GM12865 (cell line): ENCODE measurements at places on chromosomes 2 and 18.

DNA sequence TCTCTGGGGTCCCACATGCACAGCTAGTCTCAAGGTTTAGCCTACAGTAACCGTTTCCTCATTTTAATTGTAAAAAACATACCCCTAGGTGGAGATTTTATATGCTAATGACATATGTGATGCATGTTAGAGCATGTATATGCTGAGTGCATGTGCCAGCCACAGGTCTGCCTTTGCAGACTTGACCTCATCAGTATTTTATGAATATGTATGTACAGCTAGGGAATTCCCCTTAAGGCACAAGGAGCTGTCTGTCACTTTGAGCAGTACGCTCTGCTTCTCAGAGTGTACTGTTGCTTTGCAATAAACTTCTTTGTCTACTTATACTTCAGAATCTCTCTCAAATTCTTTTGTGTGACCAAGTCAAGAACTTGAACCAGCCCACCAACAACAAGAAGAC is 131.2 kb upstream of the ERBB4 start:
- no peak for DNase-seq

DNA sequence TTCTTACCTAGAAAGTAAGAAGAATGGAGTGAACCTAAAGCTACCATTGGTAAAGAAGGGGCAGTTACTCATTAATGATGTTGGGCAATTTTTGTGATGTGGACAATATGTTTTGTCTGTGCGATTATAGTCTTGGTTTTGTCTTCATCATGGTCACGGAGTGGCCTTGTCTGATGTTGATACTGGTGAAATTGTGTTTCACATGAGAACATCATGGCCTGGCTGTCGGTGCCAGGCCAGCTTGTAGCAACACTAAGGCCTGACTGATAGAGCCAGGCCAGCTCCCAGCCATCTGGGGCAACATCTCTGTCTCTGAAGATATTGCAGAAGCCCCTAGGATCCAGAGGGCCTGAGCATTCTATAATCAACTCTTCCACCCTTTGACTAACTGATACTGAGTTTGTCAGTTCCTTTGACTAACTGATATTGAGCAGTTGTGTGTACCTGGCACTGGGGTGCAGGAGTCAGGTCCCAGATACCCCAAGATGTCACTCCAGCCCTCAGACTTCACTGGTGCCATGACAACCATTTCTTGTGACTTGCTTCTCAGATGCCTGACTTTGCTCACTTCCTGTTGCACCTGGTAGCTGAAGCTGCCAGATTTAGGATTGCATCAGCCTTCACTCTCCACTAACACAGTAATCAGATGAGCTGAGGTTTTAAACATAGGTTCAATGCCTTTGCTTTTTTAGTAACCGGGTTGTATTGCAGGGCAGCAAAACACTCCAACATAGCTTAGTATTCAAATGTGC is 62.5 kb downstream of the RPIA start:
- peak; percentile 80 for DNase-seq

- no peak for DNase-seq
These were observed 99.0 kb downstream of the DGKD start for GRCh38 chr2:233453111-233453915.

DNA sequence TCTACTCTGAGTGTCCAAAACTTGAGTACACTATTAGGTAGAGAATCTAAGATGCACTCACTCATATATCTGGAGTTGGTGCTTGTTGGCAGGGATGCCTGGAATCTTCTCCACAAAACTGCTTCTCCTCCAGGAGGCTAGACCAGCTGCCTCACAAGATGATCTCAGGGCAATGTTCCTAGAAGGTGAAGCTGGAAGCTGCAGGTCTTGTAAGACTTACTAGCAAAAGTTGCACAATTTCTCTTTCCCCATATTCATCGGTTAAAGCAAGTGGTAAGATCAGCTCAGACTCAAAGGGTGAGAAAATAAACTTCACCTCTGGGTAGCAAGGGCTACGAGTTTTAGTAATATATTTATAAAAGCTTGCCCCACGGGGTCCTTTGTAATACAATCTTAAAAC is 454.4 kb upstream of the ACVR2A start:
- DNase-seq = no peak

- DNase-seq = no peak
These were observed 116.9 kb downstream of the METTL8 start for GRCh38 chr2:171316755-171317337.

DNA sequence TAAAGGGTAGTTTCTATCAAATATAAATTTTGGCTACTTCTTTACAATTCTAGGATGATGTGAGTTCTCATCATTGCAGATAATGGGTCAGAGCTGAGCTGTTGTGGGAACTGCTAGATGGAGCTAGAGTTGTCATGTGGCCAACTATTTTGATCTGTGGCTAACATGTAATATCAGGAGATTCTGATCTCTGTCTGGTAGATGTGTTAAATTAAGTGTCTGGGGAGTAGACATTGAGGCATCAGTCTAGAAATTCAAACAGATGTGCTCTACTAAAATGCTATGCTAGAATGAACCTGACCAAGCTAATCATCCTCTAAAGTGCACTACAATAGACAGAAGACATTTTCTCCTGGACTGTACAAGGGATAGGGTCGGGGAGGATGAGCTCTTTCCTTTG is 30.3 kb upstream of the DARS1 start:
- DNase-seq = no peak

- DNase-seq = no peak
These were observed 302.0 kb downstream of the PRKCE start for GRCh38 chr2:45953376-45954027.

DNA sequence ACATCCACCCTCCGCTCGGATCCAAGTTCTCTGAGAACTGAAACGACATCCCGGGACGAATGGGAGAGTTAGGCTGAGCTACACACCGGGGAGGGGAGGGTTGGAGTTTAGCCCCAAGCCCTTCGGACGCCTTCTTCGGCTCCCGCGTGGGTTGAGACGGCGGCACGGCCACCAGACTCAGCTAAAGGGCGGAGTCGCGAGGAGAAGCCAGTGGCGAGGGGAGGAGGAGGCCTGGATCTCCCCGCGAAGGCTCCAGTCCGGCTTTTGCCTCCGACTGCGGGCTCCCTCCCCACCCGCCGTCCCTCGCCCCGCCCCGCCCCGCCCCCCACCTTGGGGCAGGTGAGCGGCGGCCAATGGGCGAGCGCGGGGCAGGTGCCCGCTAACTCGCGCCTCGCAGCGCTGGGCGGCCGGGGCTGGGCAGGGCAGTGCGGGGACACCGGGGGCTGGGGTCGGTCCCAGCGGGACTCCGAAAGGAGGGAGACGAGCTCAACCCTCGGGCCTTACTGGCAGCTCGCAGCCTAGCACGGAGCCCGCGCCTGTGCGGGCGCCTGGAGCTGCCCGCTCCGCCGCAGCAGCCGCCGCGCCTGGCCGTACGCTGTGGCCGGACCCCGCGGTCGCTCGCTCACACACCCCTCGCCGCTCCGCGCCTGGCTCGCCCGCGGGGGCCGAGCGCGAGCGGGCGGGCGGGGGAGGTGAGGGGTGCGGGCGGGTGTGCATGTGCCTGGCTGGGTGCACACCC is at the start of gene EMX1:
Gene EMX1 (plus strand): TSS at position 382 of the 739 bp plus-strand sequence. CDS start 334 bp downstream, at position 716.
- peak; percentile 85 for DNase-seq

DNA sequence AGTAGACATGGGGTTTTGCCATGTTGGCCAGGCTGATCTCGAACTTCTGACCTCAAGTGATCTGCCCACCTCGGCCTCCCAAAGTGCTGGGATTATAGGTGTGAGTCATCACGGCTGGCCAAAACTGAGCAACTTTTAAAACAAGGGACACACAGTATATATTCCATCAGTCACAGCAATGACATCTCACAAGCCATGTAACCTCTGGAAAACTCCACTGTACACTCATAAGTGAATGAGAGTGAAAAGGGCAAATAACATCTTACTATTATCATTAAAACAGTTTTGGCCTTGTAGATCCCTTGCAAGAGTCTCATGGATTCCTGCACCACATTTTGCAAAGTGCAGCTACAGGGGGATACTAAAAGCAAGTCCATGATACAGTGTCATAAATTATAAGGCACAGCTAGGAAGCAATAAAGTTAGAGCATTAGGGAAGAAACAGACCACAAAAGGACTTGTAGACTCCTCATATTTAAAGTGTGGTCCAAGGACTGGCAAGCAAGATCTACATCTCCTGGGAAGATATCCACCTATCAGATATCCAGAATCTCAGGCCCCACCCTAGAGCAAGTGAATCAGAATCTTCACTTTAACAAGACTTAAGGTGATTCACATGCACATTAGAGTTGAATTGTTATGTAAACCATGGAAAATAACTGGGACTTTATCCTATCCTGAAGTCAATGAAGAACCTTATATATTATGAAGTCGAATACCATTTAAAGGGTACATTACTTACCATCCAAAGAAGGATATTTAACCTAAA is 5.7 kb downstream of the SMC6 start:
- no peak for DNase-seq

DNA sequence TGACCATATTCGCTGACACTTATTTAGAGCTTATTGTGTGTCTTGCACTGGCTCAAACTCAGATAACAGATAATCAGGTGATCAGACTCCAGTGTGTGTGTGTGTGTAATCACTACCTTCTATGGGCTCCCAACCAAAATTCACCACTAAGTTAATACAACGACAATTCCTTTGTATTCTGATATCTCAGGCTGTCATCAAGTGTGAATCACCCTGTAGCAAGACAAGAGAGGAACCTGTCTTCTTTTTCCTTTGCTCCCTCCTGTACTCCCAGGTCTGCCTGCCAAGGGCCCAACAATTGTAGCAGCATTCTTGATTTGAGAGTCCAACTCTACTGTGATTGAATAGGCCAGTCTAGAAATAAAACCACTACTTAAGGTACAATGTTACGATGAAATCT is 25.8 kb downstream of the ITGB6 start:
- DNase-seq = no peak

GRCh38 chr18:49768051-49768391 is 45.3 kb downstream of the ACAA2 start:
- peak; percentile 41 for DNase-seq

GRCh38 chr2:225920621-225921220 is 521.2 kb downstream of the NYAP2 start:
- no peak for DNase-seq

DNA sequence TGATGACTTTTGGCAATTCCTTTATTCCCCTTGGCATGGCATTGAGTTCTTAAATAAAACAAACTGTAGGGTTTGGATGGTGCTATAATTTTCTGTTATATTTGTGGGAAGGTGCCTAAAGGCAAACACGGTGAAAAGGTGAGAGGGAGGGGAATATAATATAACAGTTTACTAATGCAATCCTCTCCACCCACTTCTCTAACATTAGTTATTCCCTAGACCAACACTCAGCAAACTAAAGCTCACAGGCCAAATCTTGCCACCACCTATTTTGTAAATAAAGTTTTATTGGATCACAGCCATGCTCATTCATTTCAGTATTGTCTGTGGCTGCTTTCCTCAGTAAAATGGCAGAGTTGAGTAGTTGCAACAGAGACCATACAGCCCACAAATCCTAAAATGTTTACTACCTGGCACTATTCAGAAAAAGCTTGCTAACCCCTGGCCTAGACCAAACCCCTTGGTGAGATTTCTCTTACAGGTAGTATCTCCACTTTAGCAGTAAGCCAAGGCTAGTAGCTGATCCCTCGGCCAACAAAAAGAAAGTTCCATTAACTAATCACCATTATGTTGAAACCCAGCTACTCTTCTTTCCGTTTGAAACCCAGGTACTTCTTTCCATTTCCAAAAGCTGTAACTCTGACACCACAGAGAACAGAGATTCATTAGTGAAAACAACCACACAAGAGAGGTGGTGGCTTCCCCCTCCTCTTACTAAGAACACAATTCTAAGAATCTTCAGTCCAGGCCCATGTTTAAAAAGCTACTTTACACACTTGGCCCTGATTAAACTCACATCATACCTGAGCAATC is 136.1 kb upstream of the CHAC2 start:
- DNase-seq = peak; percentile 16

- no peak for DNase-seq
These were observed 16.7 kb downstream of the IL1R1 start for GRCh38 chr2:102159295-102159694.

DNA sequence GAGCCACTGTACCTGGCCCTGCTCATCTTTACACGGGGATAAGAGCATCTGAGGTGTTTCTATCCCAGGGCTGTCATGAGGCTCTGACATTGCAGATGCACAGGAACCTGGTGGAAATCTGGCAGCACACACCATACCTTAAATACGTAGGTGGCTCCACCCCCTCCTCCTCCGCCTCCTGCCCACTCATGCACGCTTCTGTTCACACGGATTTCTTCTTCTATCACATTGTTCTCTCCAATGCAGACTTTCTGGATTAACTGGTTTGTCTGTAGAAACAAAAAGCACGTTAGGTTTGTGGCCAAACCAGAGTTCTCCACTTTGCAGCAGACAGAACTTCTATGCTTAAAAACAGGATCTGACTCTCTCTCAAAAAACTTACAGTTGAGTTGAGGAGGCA is 118.2 kb downstream of the CLIP4 start:
- DNase-seq = no peak

DNA sequence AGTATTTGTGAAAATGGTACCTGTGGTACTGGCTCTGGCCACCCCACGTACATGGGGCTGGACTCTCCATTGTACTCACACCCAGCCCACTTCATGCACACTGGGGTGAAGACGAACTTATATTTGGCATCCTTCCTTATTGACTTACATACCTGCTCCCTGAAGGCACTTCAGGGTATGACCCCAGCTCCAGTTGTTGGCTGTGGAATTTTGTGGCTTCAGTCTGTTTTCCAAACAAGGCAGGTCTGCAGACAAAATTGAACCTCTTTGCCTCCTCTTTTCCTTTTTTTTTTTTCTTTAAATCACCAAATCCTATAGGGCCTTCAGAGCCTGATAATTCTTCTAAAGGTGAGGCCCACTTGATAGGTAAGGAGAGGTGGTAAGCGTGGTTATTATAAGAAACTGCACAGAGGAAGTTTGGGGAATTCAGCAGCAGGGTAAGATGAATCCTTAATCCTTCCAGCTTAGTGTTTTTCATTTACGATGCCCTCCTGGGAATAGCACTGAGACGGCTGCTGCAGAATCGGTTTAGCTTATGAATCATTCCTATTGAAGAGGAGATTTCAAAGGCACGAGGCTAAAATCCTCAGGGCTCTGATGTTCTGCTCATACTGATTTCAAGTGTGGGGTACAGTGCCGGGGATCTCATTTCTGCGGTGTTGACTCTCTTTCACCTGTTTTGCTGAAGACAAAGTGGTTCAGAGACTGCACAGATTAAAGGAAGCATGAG is 55.2 kb downstream of the KIF5C start:
- DNase-seq = no peak

DNA sequence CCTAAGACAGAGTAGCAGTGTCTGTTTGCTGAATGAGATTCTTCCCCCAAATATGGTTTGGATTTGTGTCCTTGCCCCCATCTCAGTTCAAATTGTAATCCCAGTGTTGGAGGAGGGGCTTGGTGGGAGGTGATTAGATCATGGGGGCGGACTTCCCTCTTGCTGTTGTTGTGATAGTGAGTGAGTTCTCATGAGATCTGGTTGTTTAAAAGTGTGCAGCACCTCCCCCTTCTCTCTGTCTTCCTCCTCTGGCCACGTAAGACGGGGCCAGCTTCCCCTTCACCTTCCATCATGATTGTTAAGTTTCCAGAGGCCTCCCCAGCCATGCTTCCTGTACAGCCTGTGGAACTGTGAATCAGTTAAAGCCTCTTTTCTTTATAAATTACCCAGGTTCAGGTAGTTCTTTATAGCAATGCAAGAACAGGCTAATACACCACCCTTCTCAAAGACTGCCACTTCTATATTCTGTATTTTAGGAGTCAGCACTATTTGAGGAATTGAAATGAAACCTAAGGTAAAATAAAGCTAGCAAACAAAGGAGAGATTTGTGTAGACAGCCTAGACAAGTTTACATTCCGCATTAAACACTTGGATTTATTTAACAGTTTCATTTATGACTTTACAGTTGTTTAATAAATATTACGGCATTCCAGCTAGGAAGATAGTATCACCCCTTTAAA is 21.6 kb downstream of the FBXO36 start:
- no peak for DNase-seq
